ENCODE measurements at places on chromosomes 2 and 18.

GRCh38 chr2:10536569-10537133 is 88.5 kb upstream of the ODC1 start:
- no peak for DNase-seq

DNA sequence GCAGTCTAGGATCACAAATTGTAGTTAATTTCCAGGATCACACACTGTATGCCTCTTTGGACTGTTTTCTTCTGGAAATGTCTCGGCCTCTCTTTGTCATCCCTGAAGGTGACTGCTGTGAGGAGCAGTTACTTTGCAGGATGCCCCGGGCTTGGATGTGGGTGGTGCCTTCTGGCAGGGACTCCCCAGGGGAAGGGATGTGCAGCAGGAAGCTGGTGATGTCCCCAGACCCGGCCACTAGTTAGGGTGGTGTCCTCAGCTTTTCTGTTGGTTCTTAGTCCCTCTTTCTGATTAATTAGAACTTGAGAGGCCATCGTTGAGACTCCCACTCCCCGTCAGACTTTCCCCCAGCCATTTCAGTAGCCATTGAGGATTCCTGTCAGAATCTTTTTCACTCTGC is 286.6 kb upstream of the HDAC4 start:
- no peak for DNase-seq

DNA sequence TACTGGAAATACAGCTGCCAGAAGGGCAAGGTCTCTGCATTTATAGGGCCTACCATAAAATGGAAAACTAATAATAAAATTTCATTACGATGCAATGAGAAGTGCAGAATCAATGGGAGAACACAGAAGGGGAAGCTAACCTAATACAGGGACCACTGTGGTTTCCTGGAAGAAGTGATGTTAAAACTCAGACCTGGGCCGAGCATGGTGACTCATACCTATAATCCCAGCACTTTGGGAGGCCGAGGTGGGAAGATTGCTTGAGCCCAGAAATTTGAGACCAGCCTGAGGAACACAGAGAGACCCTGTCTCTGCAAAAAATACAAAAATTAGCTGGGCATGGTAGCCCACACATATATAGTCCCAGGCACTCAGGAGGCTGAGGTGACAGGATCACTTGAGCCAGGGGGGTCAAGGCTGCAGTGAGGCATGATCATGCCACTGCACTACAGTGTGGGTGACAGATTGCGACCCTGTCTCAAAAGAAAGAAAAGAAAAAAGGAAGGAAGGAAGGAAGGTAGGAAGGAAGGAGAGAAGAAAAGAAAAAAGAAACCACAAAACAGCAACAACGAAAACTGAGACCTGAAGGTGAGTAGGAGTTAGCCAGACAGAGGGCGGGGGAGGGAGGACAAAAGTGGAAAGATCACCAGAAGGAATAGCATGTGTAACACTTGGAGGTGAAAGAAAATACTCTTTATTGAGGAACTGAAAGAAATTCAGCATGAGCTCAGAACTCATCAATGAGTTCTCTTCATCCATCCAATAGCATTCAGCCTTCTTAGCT is 58.3 kb upstream of the DTNA start:
- no peak for DNase-seq

- DNase-seq, result no peak
These were observed 45.2 kb upstream of the RAB6C start for GRCh38 chr2:129934044-129934822.

DNA sequence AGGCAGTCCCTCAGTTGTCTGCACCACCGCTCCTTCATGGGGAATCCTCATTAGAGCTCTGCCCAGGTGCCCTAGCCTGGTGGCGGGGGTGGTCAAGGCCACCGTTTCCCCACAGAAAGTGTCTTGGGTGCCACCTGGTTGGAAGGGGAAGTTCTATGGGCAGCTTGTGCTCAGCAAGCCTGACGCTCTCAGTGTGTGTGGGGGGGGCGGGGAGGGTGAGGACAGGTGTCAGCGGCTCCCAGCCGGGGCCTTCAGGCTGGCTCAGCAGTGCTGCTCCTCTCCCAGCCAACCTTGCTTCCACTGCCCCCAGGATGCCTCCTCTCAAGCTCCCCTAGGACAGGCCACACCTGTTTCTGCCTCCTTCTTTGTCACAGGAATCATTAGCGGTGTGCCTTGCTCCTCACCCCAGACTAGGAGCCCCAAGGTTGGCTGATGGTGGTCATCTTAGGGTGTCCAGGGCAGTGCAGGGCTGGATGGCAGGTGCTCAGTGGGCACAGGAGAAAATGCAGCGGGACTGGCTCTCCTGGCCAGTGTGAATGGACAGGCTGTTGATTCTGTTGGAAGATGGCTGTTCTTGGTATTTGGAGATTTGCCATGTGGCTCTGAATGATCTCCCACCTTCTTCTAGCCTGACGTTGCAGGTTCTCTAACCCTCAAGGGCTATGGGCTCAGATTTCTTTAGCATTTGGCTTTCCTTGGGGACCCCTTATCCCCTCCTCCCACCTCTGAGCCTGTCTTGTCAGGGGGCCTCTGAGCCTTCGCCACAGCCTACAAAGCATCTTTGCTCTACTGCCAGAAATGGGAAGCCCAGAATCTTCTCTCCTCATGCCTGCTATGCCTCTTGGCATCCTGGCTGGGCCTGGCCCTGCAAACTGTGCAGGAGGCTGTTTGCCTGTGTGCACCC is 185.8 kb upstream of the HS6ST1 start:
- no peak for DNase-seq

DNA sequence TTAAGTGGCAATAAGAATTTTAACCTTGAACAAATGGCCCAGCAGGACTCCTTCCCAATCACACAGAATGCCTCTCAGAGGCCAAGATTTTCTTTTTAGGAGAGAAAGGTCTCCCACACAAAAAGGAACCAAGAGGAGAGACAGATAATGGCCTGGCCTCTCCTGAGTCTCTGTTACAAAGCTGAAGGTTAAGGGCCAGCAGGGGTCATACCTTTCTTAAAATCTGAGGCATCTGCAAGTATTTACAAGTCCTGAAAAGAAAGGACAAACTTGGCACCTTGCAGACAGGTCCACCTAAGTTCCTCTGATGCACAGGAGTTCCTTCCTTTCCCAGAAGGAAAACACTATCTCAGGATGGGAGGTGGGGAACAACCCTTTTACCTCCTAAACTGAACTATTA is 142.3 kb downstream of the TMEM163 start:
- no peak for DNase-seq

DNA sequence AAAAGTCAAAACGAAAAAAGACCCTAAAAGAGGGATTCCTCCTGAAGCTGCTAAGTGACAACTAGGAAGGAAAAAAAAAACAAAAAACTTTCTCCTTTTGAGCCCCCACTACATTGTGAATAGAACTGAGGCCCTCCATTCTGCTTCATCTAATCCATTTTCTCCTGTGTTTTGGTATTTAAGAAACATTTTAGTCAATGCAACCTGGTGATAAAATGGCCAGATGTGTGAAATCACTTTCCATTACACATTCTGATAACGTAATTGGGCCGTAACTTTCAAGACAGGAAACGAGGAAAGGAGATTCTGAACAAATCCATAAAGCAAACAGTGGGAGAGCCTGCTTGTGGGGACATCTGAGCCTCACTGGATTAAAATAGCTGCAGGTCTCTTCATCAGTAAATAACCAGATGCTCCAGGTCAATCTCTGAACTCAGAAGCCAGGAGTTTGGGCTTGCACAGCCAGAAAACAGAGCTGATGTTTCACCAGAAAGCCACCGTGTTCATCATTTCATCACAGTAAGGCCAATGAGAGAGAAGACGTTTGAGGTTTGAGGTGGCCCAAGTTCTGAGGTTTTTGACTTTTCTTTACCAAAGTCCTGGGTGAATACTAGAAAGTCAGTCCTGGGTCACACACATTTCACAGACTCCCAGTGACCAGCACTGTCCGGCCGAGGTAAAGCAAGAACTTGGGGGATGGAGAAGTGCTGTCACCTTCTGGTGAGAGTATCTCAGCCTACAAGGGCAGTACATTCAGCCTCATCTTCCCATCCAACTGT is 47.8 kb downstream of the TGFA start:
- no peak for DNase-seq

DNA sequence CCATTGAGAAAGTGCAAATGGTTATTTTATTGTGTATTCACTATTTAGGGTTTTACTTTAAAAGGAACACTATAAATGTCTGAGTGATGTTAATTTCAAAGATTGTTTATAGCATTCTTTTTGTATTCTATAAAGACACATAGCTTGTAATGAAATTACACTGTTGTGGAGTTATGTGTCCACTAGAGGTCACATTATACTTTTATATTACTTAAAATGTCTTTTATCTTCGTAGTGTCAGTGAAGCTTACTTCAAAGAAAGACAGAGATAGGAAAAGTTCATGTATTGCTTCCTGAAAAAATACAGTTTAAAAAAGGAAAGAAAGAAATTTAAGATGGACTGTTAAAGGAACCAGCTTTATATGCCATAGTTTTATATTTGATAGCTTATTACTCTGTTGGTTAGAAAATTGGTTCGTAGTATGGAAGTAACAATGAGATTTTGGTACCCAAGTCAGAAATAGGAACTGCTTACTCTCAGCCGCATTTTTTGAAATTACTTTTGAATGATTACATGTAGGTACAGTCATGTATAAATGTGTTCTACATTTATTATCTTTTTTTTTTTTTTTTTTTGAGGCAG is 20.5 kb downstream of the APLF start:
- no peak for DNase-seq

DNA sequence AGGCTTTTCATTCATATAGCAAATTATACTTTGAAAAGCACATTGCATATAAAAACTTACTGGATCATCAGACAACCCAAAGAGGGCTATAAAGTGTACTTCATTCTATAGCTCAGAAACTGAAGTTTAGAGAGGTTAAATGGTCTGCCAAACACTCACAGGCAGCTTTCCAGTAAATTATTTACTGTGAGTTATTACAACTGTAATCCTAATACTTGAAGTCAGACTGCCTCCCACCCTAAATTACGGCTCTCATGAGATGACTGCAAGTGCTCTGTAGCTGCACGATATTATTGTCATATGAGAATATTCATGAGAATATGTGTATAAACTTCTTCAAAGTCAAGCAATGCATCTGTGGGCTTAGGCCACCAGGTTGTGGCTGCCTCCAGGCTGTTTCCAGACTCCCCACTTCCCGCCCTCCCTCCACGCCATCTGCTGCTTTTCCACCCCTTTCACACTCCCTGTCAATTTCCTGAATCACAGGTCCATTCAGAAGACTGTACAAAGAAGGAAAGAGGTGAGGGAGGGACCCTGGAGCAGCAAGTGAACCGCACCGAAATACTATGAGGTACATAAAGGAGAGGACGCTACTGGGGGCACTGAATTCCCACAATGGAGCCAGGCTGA is 111.1 kb upstream of the SPOPL start:
- DNase-seq, result no peak

DNA sequence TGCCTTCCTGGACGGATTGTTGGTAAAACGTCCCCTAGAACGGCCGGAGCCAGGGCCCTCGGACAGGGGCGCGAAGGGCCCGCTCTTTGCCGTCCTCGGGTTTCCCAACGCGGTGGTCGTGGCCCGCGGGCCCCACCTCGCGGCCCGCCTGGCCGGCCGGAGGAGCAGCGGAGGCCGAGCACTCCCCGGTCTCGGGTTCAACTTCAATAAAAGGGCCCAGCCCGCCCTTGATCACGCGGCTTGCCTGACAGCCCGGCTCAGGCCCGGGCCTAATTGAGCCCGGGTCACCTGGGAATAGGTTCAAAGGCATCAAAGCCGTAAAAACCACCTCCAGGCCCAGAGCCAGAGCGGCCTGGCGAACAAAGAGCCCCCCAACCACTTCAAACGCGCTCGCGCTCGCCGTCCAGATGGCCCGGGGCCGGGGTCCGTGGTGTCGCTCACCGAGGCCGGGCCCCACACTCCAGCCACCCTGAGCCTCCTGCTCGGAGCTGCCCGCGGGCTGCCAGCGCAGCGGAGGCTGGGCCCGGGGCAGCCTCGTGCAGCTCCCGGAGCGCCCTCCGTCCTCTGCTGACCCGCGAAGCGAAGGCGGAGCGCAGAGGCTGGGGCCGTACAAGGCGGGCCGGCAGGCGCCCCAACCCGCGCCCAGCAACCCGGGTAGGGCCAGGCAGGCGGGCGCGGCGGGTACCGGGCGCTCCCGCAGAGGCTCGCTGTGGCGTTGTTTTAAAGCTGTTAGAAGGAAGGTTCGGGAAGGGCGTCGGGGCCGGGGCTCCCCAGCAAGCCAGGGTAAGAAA is 1.1 kb upstream of the TWIST2 start:
- no peak for DNase-seq

- DNase-seq, result no peak
These were observed 24.1 kb downstream of the ODC1 start for GRCh38 chr2:10424051-10424450.

DNA sequence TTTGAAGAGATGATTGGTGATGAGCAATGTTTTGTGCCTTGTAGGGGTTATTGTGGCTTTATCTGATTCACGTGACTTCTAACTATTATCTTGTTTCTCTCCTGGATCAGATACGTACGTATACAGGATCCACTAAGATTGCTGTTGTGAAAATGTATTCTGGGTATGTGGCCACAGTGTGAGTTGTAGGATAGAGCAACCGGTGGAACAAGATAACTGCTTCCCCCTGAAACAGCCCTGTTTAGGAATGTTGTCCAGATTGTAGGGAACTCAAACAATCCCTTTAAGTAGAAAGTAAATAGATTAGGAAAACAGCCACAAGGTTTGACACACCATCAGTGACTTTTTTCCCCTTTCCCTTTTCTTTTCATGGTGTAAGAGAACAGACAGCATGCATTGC is 22.3 kb upstream of the MBOAT2 start:
- DNase-seq, result no peak

DNA sequence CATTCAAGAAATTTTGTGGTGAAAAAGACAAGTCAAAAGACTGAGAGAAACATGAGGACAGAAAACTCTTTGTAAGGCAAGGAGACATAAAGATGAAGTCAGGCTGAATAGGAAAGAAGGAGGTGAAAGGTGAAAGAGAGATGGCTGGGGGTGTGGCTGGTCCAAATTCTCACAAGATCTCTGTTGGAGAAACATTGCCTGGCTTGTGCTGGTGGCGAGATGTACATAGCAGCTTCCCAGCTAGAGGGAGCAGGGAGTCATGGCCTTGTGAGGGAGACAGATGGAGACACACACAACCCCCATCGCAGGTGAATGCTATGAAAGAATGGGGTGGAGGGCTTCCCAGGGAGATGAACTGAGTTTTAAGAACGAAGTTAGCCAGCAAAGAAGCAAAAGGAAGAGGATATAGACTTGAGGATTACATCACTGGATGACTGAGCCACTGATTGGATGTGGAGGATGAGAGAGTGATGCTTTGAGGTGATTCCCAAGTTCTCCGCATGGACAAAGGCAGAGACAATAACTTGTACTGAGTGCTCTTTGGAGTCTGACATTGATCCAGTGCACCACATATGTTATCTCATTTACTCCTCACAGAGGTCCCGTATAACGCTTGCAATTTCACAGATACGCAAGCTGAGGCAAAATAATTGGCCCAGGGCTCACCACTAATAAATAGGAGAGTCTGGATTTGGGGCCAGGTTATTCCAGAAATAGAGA is 3.7 kb upstream of the EMX1 start:
- DNase-seq, result no peak

DNA sequence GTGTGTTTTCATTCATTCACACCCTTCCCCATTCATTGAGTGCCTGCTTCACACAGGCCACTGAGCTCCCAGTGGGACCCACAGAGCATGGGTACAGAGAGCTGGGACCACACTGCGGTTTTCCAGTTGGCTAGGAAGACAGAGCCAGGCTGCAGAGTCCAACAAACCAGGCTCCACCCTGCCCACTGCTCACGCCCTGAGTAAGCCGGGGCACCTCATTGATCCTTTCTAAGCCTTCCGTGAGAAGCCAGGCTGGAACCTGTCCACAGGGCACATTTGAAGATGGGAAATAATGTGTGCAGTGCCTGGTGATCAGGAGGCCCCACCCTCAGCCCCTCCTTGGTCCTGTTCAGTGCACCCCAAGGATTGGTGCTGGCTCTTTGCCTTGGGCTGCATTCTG is 13.5 kb downstream of the KCNIP3 start:
- no peak for DNase-seq
